ENCODE measurements at places on chromosomes 5 and 9.

- peaks cover 10% of the 10 kb centered on the region for H3K4me1 ChIP-seq
- H3K27ac ChIP-seq: no peak overlapping the region
- H3K27me3 ChIP-seq: no peaks in the 10 kb centered on the region
- H3K4me3 ChIP-seq: no peak overlapping the region
- no peaks in the 10 kb centered on the region for H3K36me3 ChIP-seq
Observed at GRCh38 chr9:89026876-89027275, 35.6 kb downstream of the S1PR3 start.

DNA sequence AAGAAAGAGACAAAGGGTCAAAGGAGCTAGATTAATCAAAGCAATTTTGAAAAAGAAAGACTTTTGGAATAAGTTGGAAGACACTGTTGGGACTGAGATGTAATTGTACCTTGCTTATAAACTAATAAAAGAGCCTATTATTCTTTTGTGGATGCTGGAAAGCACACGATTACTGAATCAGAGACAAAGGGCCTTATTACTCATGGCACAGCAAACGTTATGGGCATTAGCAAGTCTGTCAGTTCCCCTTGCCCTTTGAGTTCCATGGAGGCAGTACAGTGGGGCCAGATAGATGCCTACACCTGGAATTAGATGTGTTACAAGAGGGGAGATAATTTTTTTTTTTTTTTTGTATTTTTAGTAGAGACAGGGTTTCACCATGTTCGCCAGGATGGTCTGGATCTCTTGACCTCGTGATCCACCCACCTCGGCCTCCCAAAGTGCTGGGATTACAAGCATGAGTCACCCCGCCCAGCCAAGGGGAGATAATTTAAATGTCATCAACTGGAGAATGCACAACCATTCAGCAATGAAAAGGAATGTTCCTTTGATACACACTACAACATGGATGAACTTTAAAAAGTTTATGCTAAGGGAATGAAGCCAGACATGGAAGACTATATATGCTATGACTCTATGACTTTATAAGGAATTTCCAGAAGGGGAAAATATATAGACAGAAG, 128.9 kb downstream of the STARD4 start:
- no peak overlapping the region for H3K4me3 ChIP-seq
- no peaks in the 10 kb centered on the region for H3K4me1 ChIP-seq
- H3K27ac ChIP-seq: no peak overlapping the region
- no peak for DNase-seq
- no peaks in the 10 kb centered on the region for H3K27me3 ChIP-seq

- no peaks in the 10 kb centered on the region for H3K4me1 ChIP-seq
- no peaks in the 10 kb centered on the region for H3K36me3 ChIP-seq
- no peak within 1 kb of the TSS for H3K27ac ChIP-seq
Observed at GRCh38 chr5:150289551-150290390, at the start of gene CAMK2A. Gene CAMK2A (minus strand): TSS chr5:150289773. CDS start chr5:150289625, 148 bp downstream.

- H3K27me3 ChIP-seq: no peaks in the 10 kb centered on the region
- DNase-seq: no peak
- H3K4me1 ChIP-seq: peaks cover 20% of the 10 kb centered on the region
Observed at GRCh38 chr5:88761939-88762338, 121.0 kb downstream of the MEF2C start.

DNA sequence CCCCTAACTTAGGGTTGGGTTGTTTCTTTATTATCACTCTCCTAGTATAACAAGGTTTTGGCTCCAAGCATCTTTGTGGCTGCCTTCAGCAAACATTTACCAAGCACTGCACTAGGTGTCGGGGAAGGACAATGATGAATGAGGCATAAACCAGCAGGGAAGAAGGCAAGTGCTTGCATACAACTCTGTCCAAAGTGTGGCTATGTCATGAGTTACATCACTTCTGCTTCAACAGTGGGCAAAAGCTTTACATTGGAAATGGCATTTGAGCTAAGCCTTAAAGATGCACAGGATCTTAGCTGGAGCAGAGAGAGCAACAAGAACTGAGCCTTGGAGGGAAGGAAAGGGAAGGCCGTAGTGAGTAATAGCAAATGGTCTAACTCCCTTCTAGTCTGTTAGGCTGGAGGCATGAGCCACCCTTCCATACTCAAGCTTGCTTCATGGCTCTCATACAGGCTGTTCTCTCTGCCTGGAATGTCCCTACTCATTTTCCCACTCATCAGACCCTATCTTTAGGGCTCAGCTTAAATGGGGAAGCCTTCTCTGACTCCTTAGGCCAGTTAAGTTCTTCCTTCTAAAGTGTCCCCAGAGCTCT, 121.8 kb downstream of the SEMA6A start:
- H3K27ac ChIP-seq: no peak overlapping the region
- DNase-seq: no peak
- H3K4me3 ChIP-seq: no peak overlapping the region
- H3K4me1 ChIP-seq: no peaks in the 10 kb centered on the region
- H3K27me3 ChIP-seq: no peaks in the 10 kb centered on the region

- H3K27me3 ChIP-seq: no peaks in the 10 kb centered on the region
- no peak overlapping the region for H3K27ac ChIP-seq
- no peak for DNase-seq
- H3K36me3 ChIP-seq: peaks cover 4% of the 10 kb centered on the region
Observed at GRCh38 chr5:154465169-154465568, 12.9 kb downstream of the HAND1 start.

GRCh38 chr5:133421394-133421793, 190.9 kb downstream of the FSTL4 start:
- no peak overlapping the region for H3K4me3 ChIP-seq
- DNase-seq: no peak
- H3K27ac ChIP-seq: no peak overlapping the region
- H3K27me3 ChIP-seq: no peaks in the 10 kb centered on the region
- no peaks in the 10 kb centered on the region for H3K36me3 ChIP-seq
- peaks cover 4% of the 10 kb centered on the region for H3K4me1 ChIP-seq

DNA sequence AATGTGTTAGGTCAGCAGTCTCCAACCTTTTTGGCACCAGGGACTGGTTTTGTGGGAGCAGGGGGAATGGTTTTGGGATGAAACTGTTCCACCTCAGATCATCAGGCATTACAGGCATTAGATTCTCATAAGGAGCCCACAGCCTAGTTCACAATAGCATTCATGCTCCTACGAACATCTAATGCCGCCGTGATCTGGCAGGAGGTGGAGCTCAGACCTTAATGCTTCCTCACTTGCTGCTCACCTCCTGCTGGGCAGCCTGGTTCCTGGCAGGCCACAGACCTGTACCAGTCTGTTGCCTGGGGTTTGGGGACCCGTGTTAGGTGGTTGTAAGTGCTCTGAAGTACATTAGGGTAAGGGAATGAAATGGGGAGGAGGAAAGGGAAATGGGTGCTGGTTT, 9.7 kb upstream of the CTNNA1 start:
- no peaks in the 10 kb centered on the region for H3K27me3 ChIP-seq
- H3K4me1 ChIP-seq: no peaks in the 10 kb centered on the region
- H3K4me3 ChIP-seq: no peak overlapping the region
- no peak overlapping the region for H3K27ac ChIP-seq

- H3K27me3 ChIP-seq: no peaks in the 10 kb centered on the region
- H3K36me3 ChIP-seq: no peaks in the 10 kb centered on the region
- no peak for DNase-seq
- no peak overlapping the region for H3K4me3 ChIP-seq
- no peak overlapping the region for H3K27ac ChIP-seq
Observed at GRCh38 chr9:80070071-80070742, 498.4 kb downstream of the TLE4 start.

DNA sequence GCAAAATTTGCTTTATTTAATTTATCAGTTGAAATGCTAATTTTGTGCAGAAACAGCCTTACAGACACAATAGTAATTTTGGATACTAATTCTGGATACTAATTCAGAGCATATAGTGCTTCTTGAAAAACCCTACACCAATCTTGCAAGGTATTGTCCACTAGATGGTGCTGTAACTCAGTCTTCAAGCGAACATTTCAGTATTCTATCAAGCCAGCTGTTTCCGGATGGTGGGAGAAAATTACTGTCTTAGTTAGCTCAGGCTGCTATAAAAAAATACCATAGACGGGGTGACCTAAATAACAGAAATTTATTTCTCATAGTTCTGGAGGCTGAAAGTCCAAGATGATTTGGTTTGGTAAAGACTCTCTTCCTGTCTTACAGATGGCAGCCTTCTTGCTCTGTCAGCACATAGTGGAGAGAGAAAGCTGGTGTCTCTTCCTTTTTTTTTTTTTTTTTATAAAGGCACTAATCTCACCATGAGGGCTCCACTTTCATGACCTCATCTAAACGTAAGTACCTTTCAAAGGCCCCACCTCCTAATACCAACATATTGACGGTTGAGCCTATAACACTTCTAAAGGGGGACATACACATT, 1306.5 kb upstream of the CDH9 start:
- no peak overlapping the region for H3K4me3 ChIP-seq
- no peaks in the 10 kb centered on the region for H3K27me3 ChIP-seq
- no peaks in the 10 kb centered on the region for H3K36me3 ChIP-seq

GRCh38 chr5:55583578-55583977, 48.8 kb upstream of the PLPP1 start:
- peaks cover 8% of the 10 kb centered on the region for H3K4me1 ChIP-seq
- H3K27ac ChIP-seq: no peak overlapping the region
- H3K4me3 ChIP-seq: no peak overlapping the region
- H3K36me3 ChIP-seq: no peaks in the 10 kb centered on the region

GRCh38 chr9:90428517-90428916, 214.1 kb downstream of the DIRAS2 start:
- H3K4me3 ChIP-seq: no peak overlapping the region
- H3K4me1 ChIP-seq: no peaks in the 10 kb centered on the region
- no peak for DNase-seq
- no peaks in the 10 kb centered on the region for H3K36me3 ChIP-seq
- no peaks in the 10 kb centered on the region for H3K27me3 ChIP-seq
- no peak overlapping the region for H3K27ac ChIP-seq

GRCh38 chr5:145500710-145501109, 334.4 kb downstream of the PRELID2 start:
- no peak overlapping the region for H3K4me3 ChIP-seq
- no peaks in the 10 kb centered on the region for H3K36me3 ChIP-seq
- no peak for DNase-seq
- no peak overlapping the region for H3K27ac ChIP-seq
- H3K27me3 ChIP-seq: no peaks in the 10 kb centered on the region

- no peak overlapping the region for H3K4me3 ChIP-seq
- no peak overlapping the region for H3K27ac ChIP-seq
- no peaks in the 10 kb centered on the region for H3K4me1 ChIP-seq
- no peaks in the 10 kb centered on the region for H3K36me3 ChIP-seq
Observed at GRCh38 chr9:72476617-72477437, 44.6 kb upstream of the TMC1 start.

GRCh38 chr5:59164041-59164830, 581.4 kb downstream of the RAB3C start:
- H3K4me3 ChIP-seq: no peak overlapping the region
- H3K4me1 ChIP-seq: no peaks in the 10 kb centered on the region
- no peaks in the 10 kb centered on the region for H3K36me3 ChIP-seq
- DNase-seq: no peak
- no peak overlapping the region for H3K27ac ChIP-seq

GRCh38 chr9:31166516-31166915, 1217.9 kb upstream of the ACO1 start:
- no peaks in the 10 kb centered on the region for H3K27me3 ChIP-seq
- H3K4me3 ChIP-seq: no peak overlapping the region
- H3K4me1 ChIP-seq: no peaks in the 10 kb centered on the region
- H3K27ac ChIP-seq: no peak overlapping the region

- H3K4me3 ChIP-seq: no peak overlapping the region
- H3K4me1 ChIP-seq: no peaks in the 10 kb centered on the region
- H3K27ac ChIP-seq: no peak overlapping the region
- DNase-seq: no peak
- no peaks in the 10 kb centered on the region for H3K36me3 ChIP-seq
Observed at GRCh38 chr5:71744009-71744790, 25.1 kb downstream of the CARTPT start.

DNA sequence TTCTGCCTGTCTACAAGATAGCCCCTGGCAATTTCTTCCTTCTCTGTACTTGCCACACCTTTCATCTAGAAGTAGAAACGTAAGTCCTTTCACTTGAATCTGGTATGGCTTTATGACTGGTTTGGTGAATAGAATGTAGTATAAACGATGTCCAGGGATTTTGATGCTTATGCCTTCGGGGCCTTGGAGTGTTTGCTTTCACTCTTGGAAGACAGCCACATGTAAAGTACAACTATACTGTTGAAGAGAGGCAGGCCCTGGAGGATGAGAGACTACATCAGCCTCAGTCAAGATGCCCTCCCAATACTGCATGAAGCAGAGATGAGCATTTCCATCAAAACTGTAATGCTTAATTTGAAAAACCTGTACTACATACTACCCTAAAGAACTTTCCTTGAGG, 553.8 kb upstream of the C9orf72 start:
- H3K27me3 ChIP-seq: no peaks in the 10 kb centered on the region
- H3K4me1 ChIP-seq: no peaks in the 10 kb centered on the region
- no peaks in the 10 kb centered on the region for H3K36me3 ChIP-seq
- no peak overlapping the region for H3K4me3 ChIP-seq

GRCh38 chr5:120624021-120624563, 160.0 kb downstream of the PRR16 start:
- no peak overlapping the region for H3K4me3 ChIP-seq
- no peaks in the 10 kb centered on the region for H3K4me1 ChIP-seq
- no peak overlapping the region for H3K27ac ChIP-seq
- no peak for DNase-seq
- no peaks in the 10 kb centered on the region for H3K27me3 ChIP-seq

DNA sequence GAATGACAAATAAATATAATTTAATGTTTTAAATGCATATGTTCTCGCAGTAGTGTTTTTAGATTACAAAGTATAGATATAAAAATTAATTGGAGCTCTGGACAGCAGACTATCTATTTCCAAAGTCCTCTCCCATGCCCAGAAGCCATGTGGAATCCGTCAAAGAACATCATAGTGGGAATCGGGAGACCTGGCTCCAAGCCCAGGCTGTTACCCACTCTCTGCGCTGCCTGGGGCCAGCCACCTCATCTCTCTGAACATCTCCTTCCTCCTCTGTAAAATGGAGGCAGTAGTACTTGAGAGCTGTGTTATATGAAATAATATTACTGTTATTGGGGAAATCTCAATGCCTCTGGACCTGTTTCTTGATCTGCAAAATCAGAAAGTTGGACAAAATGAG, 58.1 kb upstream of the SLC30A5 start:
- H3K4me1 ChIP-seq: no peaks in the 10 kb centered on the region
- H3K4me3 ChIP-seq: no peak overlapping the region
- no peaks in the 10 kb centered on the region for H3K27me3 ChIP-seq
- H3K36me3 ChIP-seq: no peaks in the 10 kb centered on the region
- DNase-seq: no peak

DNA sequence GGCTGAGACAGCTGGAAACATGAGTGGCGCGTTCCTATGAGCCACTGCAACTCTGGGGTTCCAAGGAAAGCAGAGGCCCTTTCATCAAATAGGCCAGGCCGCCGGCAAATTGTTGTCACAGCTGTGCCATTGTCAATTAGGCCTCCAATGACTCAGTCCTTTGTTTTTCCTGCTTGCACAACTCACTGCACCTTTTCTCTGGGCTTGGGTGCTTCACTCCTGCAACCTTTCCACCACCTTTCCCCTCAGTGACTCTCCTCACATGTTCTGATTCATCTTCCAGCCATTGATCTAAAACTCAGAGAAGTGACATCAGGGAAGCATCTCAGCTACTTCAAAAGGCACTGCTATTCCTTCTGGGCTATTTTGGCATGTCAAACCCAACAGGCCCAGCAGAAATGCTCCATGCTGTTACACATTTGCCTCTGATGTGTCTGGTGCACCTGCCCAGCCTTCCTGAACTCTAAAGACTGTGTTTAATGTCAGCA, 653.7 kb downstream of the NR2F1-AS1 start:
- H3K27me3 ChIP-seq: no peaks in the 10 kb centered on the region
- no peaks in the 10 kb centered on the region for H3K36me3 ChIP-seq
- no peak overlapping the region for H3K27ac ChIP-seq
- DNase-seq: no peak

GRCh38 chr5:123036391-123037103, at the start of gene PPIC:
Gene PPIC (minus strand): TSS chr5:123036725. CDS start chr5:123036625, 100 bp downstream.
- H3K27ac ChIP-seq: peak within 1 kb of the TSS; percentile 97
- H3K4me1 ChIP-seq: no peaks in the 10 kb centered on the region
- H3K4me3 ChIP-seq: peak within 1 kb of the TSS; percentile 86
- DNase-seq: peak; percentile 86
